Cardiac septum (tissue), 1 donor: ENCODE measurements at places on chromosomes 16 and 17. TPM values are rescaled to one million over a fixed set of nuclear protein-coding genes. Genes with fewer than 3 reads are reported as not detected.

The SMIM22 gene
- total RNA-seq: not detected

The TMIGD1 gene
- not detected for total RNA-seq

The KLHL10 gene
- total RNA-seq: not detected

The APOBR gene
- total RNA-seq: 0.51 TPM

The SLC13A5 gene
- 0.11 TPM for total RNA-seq

The TSEN54 gene
- total RNA-seq: 7.7 TPM

The LAT gene
- total RNA-seq: 2.0 TPM

The PERCC1 gene
- total RNA-seq: not detected

The OR4D1 gene
- total RNA-seq: not detected

The SOX15 gene
- total RNA-seq: 1.1 TPM

The SMIM5 gene
- 1.7 TPM for total RNA-seq

The TAC4 gene
- total RNA-seq: 1.7 TPM

GRCh38 chr17:78974635-78975591, 4.8 kb downstream of the LGALS3BP start:
- DNase-seq: no peak

GRCh38 chr16:49452578-49452977, 79.0 kb downstream of the C16orf78 start:
- peak; percentile 68 for DNase-seq

- DNase-seq: no peak
These were observed 771.7 kb downstream of the KCNJ18 start for GRCh38 chr17:22464041-22464440.

DNA sequence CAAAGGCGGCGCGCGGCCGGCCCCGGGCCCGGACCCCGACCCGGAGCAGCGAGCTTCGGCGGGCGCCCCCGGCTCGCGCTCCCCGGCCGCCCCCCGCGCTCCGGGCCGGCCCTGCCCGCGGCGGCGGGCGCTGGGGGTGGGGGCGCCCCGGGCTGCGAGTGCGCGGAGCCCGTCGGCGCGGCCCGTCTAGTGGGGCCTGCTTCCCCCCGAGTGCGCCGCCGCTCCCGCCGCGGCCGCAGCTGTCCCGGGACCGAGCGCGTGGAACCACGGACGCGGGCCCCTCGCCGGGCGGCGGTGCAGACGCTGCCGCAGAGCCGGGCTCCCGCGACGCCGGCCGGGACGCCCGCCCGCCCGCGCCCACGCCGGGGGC, 308 bp downstream of the ADCY9 start:
- no peak for DNase-seq

DNA sequence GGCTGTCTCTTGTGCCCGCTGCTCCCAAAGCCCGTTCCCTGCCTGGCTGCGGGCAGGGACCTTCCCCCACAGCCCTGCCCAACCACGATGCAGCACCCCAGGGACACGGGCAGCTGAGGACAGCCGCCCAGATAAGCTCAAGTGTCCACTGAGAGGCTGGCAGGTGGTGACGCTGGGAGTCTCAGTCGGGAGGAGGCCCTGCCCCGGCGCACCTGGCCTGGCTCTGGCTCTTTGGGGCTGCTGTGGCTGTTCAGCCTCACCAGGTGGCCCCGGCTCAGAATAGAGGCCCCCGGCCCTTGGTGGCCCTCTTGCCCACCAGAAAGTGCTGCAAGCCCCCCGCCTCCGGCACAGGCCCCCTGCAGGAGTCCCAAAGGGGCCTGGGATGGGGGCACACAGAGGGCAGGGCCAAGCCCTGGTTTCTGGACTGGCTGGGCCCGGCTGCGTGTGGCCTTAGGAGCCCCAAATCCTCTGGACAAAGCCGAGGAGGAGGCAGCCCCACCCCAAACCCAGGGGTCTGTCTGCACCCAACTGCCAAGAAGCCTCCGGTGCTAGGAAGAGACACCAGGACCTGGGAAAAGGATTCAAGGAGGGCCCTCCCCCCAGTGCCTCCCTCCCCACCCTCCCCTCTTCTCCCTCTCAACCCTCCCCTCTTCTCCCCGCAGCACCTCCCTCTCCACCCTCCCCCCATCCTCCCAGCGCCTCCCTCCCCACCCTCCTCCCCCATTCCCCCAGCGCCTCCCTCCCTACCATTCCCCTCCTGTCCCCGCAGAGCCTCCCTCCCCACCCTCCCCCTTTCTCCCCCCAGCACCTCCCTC, 5.3 kb downstream of the NTHL1 start:
- DNase-seq: no peak

DNA sequence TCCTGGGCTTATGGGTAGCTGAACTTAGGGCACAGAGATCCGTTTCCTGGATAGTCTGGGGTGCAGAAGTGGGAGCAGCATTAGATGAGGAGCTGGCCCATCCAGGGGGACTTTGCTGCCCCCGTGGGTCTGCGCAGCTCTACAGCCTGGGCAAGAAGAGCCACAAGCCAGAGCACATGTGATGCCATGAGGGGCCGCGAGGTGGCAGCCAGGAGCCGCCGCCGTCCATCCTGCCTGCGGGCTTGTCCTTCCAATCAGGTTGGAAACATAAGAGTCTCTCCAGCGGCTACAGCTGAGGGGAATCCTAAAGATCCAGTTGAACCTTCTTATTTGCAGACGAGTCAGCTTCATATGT, 21.9 kb downstream of the C1QTNF1 start:
- peak; percentile 86 for DNase-seq

DNA sequence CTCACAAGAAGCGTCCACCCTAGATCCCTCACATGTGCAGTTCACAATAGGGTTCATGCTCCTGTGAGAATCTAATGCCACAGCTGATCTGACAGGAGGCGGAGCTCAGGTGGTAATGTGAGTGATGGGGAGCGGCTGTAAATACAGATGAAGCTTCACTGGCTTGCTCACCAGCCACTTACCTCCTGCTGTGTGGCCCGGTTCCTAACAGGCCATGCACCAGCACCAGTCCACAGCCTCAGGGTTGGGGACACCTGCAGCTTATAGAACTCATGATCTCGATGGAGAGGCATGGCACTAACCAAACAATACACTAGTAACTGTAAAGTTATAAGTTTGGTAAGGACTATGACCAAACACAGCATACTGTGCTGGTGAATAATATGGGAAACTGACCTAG, 368.0 kb upstream of the CDH5 start:
- no peak for DNase-seq

GRCh38 chr17:39861235-39861634, 2.9 kb downstream of the IKZF3 start:
- DNase-seq: no peak

- DNase-seq: no peak
These were observed 177.0 kb upstream of the TNRC6C start for GRCh38 chr17:77781536-77781935.

- no peak for DNase-seq
These were observed 9.7 kb downstream of the RABEP1 start for GRCh38 chr17:5291683-5292350.

DNA sequence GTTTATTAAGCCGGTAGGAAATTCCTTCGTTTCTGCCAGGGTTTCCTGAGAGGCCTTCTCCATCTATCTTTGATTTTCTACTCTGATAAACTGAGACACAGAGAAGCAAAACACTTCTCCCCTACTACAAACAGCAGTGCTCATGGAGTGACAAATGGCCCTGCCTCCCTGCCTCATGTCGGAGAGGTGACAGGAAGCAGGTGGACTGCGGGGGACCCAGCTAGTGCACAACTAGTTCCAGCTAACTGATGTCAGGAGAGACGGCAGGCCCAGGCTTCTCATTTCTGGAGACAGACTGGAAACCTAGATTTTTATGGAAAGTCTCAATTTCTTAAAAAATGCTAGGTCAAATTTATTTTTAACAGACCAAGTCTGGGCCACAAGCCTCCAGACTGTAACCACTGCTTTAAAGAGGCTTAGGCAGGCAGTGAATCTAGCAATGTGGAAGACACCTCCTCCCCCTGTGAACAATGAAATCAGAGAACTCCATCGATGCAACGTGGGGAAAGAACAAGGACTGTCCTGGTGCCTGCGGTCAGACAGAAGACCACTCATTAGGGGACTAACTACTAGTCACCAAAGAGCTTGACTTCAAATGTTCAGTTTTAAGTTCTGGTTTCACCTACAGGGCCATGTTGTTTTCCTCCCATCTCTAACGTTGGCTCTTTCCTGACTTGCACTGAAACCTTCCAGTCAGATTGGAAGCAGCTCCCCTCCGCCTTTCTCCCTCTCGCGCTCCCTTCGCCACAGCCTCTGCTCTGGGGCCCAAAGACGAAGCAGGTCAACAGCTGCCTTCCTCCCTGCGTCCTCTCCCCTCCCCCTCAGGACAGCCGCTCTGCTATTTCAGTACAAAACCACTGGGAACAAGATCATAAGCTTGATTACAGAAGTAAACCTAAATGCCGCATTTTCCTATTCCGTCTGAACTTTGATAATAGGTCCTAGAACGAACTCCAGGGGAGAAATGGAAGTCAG, 17.6 kb downstream of the GTF3C1 start:
- DNase-seq: peak; percentile 41

DNA sequence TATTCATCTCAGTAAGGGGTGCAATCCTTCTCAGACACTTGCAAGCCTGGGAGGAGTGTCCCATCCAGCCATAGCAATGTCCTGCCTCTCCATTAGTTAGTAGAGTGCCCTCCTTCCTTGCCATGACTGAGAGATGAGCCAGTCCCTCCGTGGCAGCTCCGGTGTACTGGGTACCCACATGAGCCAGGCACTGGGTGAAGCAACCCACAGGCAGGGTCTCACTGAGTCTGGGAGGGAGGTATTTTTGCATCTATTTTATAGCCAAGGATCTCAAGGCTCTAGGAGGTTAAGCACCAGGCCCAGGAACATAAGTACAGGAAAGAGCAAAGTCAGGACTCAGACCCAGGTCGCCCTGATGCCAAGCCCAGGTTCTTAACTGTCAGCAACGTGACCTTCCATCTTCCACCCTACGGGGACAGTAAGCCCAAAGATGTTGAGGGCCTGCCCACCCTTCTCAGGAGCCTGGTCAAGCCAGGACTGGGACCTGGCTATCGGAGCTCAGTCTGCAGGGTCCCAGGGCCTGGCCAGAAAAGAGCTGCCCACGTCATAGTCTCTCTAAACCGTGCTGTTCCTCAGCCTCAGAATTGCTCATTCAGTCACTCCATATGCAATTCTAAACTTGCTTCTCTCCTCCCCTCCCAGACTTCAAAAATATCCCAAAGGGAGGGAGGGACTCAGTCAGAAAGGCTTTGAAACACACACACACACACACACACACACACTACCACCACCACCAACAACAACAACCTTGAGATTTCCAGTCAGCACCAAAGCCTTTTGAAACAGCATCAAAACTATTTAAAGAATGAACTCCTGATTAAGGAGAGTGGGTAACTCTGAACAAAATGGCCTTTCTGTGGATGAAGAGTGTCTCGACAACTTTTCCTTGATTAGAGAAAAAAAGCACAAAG, 16.6 kb downstream of the NOS2 start:
- DNase-seq: no peak

DNA sequence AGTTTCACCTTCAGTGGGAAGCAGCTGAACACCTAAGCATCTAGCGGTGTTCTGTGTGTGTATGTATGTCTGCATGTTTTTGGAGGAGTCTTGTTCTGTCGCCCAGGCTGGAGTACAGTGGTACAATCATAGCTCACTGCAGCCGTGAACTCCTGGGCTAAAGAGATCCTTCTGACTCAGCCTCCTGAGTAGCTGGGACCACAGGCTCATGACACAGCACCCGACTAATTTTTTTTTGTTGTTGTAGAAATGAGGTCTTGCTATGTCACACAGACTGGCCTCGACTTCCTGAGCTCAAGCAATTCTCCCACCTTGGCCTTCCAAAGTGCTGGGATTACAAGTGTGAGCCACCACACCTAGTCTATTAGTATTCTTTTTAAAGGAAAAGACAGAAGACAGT, 30.2 kb upstream of the FAAP100 start:
- DNase-seq: no peak

DNA sequence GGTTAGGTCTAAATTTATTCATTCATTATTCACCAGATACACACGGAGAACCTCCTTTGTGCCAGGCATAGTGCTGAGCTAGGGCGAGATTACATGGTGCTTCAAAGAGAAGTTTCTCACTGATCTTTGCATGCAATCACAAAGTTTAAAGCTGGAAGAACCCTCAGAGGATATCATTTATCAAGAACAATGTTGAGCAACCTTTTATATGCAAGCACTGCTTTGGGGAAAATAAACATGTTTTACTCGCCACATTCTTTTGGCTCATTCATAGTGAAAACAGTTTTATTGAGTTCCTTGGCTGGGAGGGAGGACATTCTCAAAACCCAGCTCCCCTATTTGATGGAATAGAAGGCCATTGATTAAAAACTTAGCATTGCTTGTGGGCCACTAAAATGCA, 49.8 kb upstream of the XYLT1 start:
- DNase-seq: no peak

DNA sequence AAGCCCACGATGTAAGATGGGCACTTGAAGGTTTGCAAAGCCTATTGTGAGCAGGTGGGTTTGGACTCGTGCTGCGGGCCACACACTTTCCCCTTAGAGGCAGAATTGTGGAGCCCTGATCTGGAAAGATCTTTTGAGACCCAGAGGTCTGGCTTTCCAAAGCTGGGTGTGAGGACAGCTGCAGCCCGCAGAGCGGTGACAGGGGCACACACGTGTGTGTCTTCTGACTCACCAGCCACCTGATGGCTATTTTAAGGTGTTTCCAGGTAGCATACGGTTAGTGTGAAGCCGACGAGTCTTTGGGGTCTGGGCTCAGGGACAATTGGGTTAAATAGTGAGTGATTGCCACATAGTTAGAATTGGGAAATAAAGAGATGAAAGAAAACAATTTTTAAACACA, 108.9 kb upstream of the GSE1 start:
- no peak for DNase-seq

- no peak for DNase-seq
These were observed 26.5 kb upstream of the NF1 start for GRCh38 chr17:31068291-31068690.

DNA sequence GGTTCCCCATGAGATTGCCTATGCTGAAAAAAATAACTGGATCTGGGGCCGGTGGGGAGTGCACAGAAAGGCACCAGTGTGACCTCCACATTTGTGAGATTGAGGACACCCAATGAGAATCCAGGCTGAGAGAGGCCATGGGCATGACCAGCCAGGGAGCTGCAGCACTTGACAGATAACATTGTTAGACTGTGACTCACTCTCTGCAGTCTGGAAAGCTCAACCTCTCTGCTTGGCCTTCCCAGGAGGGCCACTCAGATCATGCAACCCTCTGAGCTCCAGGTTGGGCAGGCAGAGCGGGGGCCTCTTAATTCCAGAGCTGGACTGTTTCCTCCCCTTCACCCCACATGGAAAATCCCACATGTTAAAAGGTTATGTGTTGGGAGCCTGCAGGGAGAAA, 30.1 kb downstream of the FZD2 start:
- DNase-seq: peak; percentile 80

GRCh38 chr17:31052187-31052889, 42.4 kb upstream of the NF1 start:
- peak; percentile 77 for DNase-seq
